ENCODE measurements at places on chromosomes 16 and 17.

GRCh38 chr16:47626246-47626645 lies 165.1 kb downstream of the PHKB start:
- DNase-seq: no peak

DNA sequence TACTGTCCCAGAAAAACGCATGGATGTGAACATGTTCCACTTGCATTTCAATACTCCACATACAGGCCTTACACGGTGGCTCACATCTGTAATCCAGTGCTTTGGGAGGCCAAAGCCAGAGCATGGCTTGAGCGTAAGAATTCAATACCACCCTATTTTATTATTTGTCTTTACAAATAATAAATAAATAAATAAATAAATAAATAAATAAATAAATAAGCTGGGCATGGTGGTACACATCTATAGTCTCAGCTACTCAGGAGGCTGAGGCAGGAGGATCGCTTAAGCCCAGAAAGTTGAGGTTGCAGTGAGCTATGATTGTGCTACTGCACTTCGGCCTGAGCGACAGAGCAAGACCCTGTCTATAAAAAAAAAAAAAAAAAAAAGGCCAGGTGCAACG lies 53.9 kb downstream of the PLXDC1 start:
- DNase-seq: no peak

DNA sequence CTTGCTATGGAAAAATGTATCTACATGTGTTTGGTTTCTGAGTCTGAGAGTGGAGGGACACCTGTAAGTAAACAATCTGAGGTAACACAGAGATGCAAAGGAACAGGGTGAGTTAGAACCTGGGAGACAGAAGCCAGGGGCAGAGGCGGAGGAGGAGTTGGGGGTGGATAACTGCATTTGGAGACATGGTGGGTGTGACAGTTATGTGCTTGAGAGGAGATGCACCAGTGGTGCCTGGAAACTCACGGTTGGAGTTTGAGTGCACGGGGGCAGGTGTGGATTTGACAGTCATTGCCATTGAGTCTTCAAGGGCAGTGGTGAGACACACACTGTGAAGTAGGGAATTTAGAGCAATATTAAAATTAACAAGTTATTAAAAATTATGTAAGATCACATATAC lies 6.5 kb downstream of the NUP93 start:
- DNase-seq: no peak

GRCh38 chr17:37743875-37744632 lies 805 bp downstream of the HNF1B start:
- no peak for DNase-seq

DNA sequence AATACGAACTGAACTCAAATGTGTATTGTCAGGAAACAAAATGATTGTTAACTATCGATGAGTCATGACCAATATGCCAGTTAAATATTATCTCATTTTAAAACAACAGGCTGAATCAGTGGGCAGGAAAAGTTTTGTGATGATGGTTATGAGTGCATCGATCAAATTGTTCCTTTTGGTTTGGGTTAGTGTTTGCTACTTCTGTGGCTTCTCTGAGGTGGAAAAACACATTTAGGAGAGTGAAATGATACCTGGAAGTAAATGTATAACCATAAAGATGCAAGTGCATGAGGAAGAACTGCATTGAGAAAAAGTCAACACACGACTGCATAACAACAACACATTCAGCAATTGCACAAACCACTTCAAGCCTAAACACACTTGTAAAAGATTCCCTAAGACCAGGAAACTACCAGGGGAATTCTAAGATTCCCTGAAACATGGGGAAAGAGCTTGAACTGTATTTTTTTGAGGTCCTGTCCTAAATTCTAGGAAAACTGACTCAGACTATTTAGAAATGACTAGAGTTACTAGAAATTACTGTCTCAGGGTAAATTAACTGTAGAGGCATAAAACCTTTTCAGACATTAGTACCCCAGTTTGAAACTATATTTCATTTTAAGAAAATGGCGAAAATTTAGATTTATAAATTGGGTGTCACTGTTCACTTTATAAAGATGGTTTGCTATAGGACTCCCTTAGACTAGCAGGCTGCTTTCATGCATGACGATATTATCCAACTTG lies 44.8 kb downstream of the CDYL2 start:
- no peak for DNase-seq

DNA sequence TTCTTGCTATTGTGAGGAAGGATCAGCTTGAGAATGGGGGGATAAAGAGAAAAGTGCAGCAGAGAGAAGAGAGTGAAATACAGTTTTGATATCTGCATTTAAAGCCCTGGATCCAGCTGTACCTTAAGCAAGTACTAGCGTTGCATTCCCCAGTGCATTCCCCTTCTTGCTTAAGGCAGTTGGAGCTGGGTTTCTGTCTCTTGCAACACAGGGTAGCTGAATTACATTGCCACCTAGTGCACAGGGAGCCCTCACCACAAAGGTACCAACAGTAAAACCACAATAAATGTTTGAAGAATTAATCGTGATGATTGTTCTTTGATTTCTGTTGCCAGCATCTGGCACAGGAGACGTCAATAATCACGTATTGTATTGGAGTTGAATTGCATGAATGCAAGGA lies 588.7 kb downstream of the RBFOX1 start:
- DNase-seq: no peak

DNA sequence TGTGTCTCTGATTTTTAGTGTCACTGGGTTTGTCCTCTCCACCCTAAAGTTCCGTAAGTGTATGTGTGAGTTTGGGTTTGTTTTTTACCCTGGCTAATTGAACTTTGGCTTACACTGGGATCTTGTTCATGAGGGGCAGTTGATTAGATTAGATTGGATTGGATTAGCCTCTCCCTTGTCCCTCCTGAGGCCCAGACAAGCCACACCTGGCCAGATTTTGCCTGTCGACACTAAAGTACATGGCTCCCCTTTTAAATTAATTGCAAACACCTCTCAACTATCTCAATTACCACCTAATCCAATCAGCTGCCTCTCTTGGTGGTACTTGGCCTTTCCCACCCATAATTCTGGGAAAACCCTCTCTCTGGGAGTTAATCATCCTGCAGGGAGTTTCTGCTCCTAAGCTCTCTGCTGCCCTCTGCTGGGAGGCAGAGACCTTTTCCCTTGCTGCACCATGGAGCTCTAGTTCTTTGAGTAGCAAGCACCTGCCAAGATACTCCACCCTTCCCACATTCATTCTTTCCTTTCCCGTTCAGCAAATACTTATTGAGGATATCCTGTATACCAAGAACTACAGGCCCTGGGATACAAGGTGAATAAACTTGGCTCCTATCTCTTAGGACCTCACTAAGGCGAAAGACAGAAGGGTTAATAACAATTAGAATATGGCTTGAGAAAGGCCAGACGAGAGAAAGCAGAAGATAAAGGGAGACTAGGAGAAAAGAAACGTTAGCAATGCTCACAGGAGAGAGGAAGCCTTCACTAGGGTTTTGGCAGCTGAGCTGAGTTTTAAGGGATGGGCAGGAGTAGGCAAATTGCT lies 60.0 kb upstream of the MPHOSPH6 start:
- peak; percentile 48 for DNase-seq

DNA sequence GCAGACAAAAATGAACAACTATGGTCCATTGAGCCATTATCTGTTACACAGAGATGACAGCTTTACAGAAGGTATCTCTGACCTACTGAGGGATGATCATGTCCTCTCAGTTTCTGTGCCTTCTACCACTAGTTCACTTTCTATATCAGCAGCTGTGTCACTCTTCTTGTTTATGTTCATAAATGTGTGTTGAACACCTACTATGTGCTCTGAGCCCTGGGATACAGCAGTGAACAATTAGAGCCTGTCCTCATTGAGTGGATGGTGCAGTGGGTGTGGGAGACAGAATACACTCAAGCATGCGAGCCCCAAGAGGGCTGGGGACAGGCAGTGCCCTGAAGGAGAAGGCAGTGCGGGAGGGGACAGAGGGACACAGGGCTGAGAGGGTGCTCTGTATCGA lies 92.1 kb downstream of the ABCC6 start:
- no peak for DNase-seq

DNA sequence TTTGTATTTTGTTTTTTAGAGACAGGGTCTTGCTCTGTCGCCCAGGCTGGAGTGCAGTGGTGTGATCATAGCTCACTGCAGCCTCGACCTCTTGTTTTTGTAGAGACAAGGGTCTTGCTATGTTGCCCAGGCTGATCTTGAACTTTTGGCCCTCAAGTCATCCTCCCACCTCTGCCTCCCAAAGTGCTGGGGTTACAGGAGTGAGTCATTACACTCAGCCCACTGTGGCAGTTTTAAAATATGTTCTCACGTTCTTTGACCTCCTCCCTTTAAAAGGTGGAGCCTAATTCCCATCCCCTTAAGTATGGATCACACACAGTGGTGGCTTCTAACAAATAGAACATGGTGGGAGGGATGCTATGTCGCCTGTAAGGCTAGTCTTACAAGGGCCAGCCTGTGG lies 67.7 kb downstream of the ZDHHC7 start:
- no peak for DNase-seq

GRCh38 chr16:58727796-58728568 lies 6.1 kb downstream of the GOT2 start:
- DNase-seq: no peak

DNA sequence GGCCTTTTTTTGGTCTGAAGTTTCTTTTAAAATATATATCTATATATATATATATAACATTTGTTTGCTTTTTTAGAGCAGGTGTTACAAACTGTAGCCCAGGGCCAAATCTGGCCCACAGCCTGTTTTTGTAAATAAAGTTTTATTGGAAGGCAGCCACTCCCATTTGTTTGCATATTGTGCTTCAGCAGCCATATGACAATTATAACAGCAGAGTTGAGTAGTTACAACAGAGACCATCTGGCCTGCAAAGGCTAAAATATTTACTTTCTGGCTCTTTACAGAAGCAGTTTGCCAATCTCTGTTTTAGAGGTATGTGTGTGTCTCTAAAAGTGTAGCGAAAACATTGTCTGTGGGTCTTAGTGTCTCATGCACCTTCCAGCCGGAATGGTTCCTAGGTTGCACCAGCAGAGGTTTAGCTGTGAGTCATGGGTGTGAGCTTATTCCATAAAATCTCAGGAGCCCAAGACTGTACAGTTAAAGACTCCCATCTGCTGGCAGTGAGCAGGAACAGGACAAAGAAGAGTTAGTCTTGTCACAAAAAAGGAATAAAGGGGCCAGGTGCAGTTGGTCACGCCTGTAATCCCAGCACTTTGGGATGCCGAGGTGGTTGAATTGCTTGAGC lies 23.8 kb downstream of the LCMT1 start:
- DNase-seq: no peak
